ENCODE measurements at places on chromosomes 3 and 15. TPM values are rescaled to one million over a fixed set of nuclear protein-coding genes. Genes with fewer than 3 reads are reported as not detected.

- no peak for DNase-seq
Observed at GRCh38 chr15:65401611-65402240, 21.0 kb downstream of the IGDCC4 start.

DNA sequence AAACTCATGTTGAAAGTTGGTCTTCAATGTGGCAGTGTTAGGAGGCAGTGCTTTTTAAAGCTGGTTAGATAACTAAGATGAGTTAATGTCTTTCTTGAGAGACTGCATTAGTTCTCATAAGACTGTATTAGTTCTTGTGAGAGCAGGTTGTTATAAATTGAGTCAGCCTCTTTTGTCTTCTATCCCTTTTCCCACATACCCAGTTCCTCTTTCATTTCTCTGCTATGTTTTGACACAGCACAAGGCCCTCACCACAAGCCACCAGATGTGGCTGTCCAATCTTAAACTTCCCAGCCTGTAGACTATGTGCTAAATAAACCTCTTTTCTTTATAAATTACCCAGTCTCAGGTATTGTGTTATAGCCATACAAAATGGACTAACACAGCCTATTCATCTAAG lies 94.6 kb upstream of the SNTN start:
- no peak for DNase-seq

DNA sequence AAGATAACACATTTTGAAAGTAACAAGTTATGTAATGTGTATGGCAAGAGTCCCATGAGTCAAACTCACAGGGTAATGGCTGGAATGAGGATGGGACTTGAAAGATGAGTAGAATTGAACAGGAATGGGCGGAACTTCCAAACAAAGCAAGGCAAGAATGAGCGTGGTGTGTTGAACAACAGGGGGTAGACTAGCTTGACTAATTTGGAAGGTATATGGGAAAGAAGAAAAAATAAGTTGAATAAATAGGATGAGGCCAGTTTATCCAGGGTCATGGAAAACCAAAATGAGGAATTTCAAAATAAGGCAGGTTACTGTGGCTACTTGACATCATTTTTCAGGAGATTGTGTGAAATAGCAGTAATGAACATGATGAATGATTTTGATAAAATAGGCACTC lies 2.5 kb upstream of the DPH6 start:
- no peak for DNase-seq

DNA sequence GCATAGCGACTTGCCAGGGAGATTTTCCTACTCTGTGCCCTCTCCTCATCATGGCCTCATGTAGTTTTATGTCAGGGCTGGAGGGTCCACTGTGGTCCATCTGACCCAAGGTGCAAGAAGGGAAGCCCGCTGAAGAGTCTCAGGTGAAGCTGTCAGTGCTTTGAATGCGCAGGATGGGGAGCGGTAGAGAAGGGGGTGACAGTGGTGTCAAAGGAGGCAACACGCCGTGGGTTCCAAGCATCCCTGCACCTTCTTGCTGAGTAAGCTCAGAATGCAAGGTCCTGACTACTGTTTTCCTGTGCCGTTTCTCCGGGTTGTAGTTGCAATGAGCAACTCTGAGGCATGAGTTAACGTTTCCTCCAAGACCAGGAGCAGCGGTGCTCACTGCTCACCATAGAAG lies 44.9 kb upstream of the RAB6B start:
- no peak for DNase-seq

MUC20 gene
- 28.0 TPM for polyA plus RNA-seq

- no peak for DNase-seq
Observed at GRCh38 chr3:108190346-108190745, 31.9 kb downstream of the IFT57 start.

DNA sequence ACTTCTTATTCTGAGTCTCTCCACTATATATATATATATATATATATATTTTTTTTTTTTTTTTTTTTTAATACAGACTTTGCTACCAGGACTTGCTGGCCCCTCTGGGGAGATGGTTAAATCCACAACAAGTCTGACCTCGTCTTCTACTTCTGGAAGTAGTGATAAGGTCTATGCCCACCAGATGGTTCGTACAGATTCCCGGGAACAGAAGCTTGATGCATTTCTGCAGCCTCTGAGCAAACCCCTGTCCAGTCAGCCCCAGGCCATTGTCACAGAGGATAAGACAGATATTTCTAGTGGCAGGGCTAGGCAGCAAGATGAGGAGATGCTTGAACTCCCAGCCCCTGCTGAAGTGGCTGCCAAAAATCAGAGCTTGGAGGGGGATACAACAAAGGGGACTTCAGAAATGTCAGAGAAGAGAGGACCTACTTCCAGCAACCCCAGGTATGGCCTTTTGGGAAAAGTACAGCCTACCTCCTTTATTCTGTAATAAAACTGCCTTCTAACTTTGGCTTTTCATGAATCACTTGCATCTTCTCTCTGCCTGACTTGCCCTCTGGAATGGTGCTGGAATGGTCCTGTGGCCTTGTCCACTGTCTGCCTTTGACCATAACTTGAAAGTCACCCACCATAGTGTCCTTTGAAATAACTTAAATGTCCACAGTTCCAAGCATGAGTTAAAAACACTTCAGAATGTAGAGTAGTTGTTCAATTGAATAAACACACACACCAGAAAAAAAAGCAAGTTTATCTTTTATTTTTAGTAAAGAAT lies 32.4 kb downstream of the MLH1 start:
- no peak for DNase-seq

DNA sequence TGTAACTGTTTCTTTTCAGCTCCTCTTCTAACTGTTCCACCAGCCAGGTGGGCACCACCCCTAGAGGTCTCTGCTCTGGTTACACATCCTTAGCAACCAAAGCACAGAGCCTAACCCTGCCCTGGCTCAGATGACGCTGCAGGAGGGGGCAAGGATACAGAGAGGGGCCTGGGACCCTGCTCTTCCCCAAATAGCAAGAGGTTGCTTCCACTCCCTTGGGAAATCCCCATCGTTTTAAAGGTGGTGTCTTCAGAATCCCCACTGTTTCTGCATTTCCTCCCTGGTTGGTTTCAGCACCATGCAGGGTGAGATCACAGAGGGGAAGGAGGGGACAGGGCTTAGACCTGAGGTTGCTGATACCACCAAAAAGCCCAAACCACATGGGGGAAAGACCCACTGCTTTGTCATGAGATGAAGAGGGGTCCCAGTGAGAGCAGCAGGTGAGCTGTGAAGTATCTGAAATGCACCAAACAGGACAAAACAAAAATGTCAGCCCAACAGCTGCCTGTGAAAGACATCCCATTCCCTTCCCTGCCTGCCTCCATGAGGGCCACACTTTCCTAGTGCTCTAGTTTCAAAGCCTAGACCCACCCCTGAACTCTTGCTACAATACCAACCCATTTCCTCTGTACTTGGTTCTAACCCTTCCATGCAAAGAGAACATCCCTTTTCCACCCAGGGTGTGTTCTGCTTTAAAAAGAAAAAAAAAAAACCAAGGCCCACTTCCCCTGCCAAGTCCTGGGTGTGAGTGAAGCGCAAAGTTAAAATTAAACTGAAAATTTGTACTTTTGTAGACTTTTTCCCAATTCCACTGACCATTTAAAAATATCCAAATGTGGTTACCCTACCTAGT lies 29.0 kb downstream of the ANP32A start:
- DNase-seq, result no peak

PROK2 gene
- 0.53 TPM for polyA plus RNA-seq

ACOX2 gene
- polyA plus RNA-seq, result 19.0 TPM

IL17RD gene
- 47.5 TPM for polyA plus RNA-seq

DNA sequence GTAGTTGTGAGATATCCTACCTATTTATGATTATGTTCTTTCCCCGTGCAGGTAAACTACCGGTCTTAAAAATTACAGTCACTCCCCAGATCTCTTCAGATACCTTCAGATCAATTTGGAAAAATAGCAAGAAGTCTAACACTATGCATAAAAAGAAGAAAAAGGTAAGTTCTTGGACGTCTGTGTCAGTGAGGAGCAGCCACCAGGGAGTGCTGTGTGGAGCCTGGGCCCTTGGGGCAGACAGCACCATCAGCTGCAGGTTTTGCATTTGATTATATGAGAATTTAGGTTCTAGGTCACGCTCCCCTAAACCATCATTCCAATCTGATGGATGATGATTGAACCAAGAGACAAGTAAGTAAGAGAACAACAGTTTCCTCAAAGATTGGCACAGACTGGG lies 8.9 kb upstream of the RNF7 start:
- DNase-seq, result no peak

DNA sequence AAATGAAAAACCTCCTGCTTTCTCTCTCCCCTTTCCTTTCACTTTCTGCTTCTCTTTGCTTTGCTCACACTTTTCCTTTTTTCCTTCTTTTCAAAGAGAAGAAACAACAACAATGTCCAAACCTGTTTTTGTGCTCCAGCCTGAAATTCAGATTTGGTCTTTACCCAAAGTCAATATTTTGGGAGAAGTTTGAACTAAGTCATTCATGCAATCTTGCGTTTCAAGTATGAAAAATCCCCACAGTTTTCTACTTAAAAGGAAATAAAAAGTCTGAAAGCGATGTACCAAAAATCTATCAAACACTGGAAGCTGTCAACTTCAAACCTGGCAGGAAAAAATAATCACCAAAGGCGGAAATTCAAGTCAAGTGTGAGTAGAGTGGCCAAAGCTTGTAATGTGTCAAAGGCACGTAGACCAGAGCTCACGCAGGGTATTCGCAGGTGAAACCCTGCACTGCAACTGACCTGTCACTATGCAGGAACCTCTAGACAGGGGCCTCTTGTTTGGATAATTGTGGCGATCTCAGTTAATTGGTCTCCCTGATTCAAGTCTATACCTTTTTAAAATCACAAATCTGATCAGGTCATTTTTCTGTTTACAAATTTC lies 118.8 kb upstream of the GALNT15 start:
- no peak for DNase-seq
